SK-N-SH (cell line): ENCODE measurements at places on chromosomes 2 and 18. TPM values are rescaled to one million over a fixed set of nuclear protein-coding genes. Genes with fewer than 3 reads are reported as not detected.

Gene CDK15
- polyA plus RNA-seq = 1.8 and 2.5 TPM in 2 replicates

GRCh38 chr18:28468901-28469300, 292.0 kb upstream of the CDH2 start:
- no peak for DNase-seq

- no peak for DNase-seq
Observed at GRCh38 chr18:46293742-46294181, 189.6 kb downstream of the HAUS1 start.

GRCh38 chr18:67047334-67047733, 443.4 kb upstream of the CDH19 start:
- no peak for DNase-seq

DNA sequence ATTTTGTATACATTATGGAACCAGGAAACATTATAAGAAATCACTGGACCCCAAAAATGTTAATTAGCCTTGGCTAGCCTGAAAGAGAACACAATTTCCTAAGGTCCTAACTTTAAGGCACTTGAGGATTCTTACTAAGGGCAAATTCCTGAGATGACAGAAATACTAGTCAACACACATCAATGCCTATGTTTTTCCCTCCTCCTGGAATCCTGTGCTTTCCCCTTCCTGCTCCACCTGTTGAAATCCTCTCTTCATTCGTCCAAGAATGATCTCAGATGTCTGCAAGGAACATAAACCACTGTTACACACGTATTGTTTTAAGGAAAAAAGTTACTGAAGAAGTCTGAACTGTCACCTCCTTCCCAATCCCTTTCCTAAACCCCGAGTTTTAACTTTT, 21.2 kb upstream of the DARS1 start:
- no peak for DNase-seq

DNA sequence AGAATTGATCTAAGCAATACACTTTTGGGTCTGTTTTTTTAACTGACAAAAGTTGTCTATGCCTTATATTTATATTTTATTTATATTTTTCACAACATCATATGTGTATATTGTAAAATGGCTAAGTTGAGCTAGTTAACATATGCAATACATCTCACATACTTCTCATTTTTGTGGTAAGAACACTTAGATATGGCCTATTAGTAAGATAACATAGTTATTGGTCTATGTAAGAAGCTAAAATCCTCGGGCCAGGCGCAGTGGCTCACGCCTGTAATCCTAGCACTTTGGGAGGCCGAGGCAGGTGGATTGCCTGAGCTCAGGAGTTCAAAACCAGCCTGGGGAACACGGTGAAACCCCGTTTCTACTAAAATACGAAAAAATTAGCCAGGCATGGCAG, 275.6 kb upstream of the ID2 start:
- DNase-seq = no peak

GRCh38 chr2:14256890-14257289, 375.6 kb upstream of the LRATD1 start:
- no peak for DNase-seq

- peak; percentile 45 for DNase-seq
Observed at GRCh38 chr2:136384531-136385303, 266.8 kb upstream of the CXCR4 start.
